Metanephros (tissue), 2 donors: ENCODE measurements at places on chromosomes 6 and 20. TPM values are rescaled to one million over a fixed set of nuclear protein-coding genes. Genes with fewer than 3 reads are reported as not detected.

The OPN5 gene
- 0.64 TPM for total RNA-seq

The ADGRF1 gene
- 33.3 TPM for total RNA-seq

The DEFB124 gene
- total RNA-seq, result not detected

The PSORS1C2 gene
- total RNA-seq, result 0.29 TPM

The ADAM33 gene
- total RNA-seq, result 24.6 TPM

The BNIP5 gene
- total RNA-seq, result 0.58 TPM

The TGM3 gene
- 0.70 TPM for total RNA-seq

The CST5 gene
- not detected for total RNA-seq

The BPIFB4 gene
- total RNA-seq, result not detected

The GRM1 gene
- 0.23 TPM for total RNA-seq

The RNASET2 gene
- total RNA-seq, result 73.1 TPM

The RBM12 gene
- total RNA-seq, result 49.7 TPM

The GLP1R gene
- 0.82 TPM for total RNA-seq

The VGLL2 gene
- total RNA-seq, result 3.4 TPM

The FILIP1 gene
- 7.6 TPM for total RNA-seq

The ATP6V1G2 gene
- total RNA-seq, result 2.2 TPM

The PRICKLE4 gene
- total RNA-seq, result 3.2 TPM

The UNC5CL gene
- total RNA-seq, result 14.6 TPM

The CAGE1 gene
- total RNA-seq, result not detected

The TMEM74B gene
- 2.7 TPM for total RNA-seq

The FRK gene
- 9.6 TPM for total RNA-seq

The CCDC167 gene
- 14.3 TPM for total RNA-seq
